ENCODE measurements at places on chromosomes 13 and 19.

DNA sequence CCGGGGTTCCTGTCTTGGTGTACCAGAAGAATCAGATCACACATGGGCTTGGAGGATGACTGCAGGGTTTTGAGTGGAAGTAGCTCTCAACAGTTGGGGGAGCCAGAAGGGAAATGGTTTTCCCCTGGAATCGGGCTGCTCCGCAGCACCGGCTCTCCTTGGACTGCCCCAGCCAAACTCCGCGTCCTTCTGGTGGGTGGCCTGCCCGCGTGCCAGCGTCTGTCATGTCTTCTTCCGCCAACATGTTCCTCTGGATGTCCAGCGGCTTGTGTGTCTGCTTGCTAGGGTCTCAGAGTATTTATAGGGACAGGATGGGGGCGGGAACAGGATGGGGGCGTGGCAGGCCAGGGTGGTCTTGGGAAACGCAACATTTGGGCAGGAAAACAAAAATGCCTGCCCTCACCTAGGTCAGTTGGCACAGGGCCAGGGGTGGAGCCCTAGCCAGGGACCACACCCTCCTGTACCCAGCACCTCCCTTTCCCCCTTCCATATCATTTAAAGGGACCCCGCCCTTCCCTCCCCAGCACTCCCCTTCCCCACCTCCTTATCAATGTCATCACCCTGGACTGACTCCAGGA, 1.3 kb upstream of the ZNF30 start:
- no peak for DNase-seq

- DNase-seq = no peak
Measured at GRCh38 chr19:13788991-13789390, 6.3 kb upstream of the ZSWIM4 start.

GRCh38 chr13:99403458-99403971, 96.3 kb upstream of the GPR183 start:
- DNase-seq = no peak

GRCh38 chr13:103926118-103926517, 859.9 kb upstream of the SLC10A2 start:
- no peak for DNase-seq

DNA sequence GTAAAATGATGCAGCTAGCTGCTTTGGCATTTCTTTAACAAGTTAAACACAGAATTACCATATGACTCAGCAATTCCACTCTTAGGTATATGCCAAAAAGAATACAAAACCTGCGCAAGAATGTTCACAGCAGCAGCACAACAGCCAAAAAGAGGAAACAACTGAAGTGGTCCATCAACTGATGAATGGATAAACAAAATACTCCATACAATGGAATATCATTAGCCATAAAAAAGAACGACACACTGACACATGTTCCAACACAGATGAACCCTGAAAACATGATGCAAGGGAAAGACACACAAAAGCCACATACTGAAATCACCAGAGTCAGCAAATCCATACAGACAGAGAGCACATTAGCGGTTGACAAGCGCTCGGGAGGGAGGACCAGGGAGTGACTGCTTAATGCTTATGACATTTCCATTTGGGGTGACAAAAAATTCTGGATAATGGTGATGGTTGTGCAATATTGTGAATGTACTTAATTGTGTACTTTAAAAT, 3.0 kb downstream of the PCID2 start:
- DNase-seq = no peak

DNA sequence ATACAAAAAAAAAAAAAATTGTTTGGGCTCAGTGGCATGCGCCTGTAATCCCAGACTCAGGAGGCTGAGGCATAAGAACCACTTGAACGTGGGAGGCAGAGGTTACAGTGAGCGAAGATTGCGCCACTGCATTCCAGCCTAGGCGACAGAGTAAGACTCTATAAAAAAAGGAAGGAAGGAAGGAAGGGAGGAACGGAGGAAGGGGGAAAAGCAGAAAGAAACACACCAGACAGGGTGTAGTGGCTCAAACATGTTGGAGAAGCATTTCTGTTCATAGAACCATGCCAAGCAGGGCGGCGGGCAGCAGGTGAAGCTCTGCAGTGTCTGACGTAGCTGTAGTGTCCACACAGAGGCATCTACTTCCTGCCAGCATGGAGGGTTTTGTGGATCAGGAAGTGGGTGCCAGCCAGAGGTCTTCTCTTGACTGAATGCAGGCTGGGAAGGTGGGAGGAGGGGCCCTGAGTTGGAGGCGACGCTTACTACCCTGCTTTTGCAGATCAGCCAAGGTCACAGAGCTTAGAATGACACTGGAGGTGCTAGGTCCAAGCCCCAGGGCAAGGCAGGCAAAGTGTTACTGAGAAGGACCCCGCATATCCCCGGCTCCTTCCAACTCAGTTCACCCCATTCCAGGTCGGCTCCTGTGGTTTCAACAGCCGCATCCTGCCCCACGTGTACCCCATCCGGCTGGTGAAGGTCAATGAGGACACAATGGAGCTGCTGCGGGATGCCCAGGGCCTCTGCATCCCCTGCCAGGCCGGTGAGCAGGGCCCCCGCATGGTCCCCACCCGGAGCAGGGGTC, 11.6 kb upstream of the PGLS start:
- DNase-seq = no peak

GRCh38 chr19:19618219-19619051, at the start of gene PBX4:
Gene PBX4, minus strand, starts transcription at chr19:19618687. Its CDS starts 58 bp downstream, at chr19:19618629.
- DNase-seq = peak; percentile 96

- DNase-seq = no peak
Measured at GRCh38 chr13:34086281-34086680, 268.3 kb downstream of the RFC3 start.

GRCh38 chr19:32223595-32224370, 121.6 kb upstream of the ZNF507 start:
- no peak for DNase-seq

GRCh38 chr13:46352805-46353204, 34.2 kb downstream of the RUBCNL start:
- DNase-seq = no peak

GRCh38 chr13:44045180-44045562, 165.5 kb downstream of the LACC1 start:
- DNase-seq = no peak

GRCh38 chr13:107461751-107462150, 753.6 kb downstream of the LIG4 start:
- no peak for DNase-seq

GRCh38 chr13:40679480-40679985, 13.1 kb upstream of the FOXO1 start:
- no peak for DNase-seq

DNA sequence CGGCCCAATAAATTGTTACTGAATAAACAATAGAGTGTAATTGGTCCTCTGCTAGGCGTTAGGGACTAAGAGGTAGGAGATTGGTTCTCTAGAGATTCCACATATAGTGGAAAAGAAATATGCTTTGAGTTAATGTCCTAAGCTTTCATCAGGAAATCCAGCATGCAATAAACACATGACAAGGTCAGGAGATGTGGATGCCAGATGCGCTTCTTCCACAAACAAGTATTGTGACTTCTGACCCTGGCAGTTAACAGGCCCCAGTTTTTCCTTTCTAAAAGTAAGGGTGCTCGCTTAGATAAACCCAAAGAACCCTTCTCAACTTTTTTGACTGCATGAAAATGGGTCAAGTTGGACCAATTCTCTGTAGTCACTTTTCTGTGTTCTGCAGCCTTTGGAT, 146.5 kb upstream of the SOX21 start:
- DNase-seq = no peak
